ENCODE measurements at places on chromosomes 2 and 18. TPM values are rescaled to one million over a fixed set of nuclear protein-coding genes. Genes with fewer than 3 reads are reported as not detected.

Gene RPL31
- 690 TPM for total RNA-seq

Gene CTAGE1
- not detected for total RNA-seq

Gene MCEE
- 22.2 TPM for total RNA-seq

Gene QPCT
- 10.4 TPM for total RNA-seq

DNA sequence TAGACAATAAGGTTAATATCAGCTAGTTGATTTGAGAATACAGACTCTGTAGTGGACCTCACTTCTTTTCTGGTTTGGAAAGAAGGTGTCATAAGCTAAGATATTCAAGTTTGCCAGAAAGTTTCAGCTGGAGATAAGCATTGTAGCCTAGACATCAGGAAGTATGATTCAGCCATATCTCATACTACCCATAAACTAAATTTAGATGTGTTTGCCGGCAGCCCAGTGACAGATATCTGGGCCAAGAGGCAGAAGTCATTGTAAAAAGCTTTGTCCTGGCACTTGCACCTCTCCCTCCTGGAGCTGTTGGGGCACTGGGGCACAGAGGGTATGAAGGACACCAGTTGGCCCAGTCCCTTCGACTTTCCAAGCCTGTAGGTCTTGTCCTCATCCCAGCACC is 128.0 kb downstream of the EPHA4 start:
- DNase-seq, result no peak

DNA sequence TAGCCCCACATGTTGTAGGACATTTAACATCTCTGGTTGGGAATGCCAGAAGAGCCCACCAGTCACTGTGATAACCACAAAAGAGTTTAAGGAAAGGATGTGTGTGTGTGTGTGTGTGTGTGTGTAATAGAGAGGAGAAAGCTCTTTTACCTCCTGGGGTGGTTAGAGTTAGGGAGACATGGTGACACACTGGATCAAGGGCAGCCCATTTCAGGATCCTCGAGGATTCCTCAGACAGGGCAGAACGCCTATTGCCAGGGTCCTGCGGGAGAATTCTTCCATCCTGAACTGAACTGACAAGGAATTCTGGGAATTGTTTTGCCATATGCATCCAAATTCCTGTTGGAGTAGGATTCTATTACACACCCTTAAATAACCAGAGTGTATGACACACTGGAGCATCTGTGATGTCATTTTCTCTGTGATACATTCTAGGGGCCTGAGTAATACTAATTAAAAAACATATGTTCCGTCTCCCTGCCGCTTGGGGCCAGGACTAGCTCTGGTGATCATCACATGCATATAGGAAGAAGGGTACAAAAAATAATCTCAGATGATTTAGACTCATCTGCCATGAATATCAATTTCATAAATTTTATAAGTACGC is 156.4 kb upstream of the MMADHC start:
- DNase-seq, result no peak

DNA sequence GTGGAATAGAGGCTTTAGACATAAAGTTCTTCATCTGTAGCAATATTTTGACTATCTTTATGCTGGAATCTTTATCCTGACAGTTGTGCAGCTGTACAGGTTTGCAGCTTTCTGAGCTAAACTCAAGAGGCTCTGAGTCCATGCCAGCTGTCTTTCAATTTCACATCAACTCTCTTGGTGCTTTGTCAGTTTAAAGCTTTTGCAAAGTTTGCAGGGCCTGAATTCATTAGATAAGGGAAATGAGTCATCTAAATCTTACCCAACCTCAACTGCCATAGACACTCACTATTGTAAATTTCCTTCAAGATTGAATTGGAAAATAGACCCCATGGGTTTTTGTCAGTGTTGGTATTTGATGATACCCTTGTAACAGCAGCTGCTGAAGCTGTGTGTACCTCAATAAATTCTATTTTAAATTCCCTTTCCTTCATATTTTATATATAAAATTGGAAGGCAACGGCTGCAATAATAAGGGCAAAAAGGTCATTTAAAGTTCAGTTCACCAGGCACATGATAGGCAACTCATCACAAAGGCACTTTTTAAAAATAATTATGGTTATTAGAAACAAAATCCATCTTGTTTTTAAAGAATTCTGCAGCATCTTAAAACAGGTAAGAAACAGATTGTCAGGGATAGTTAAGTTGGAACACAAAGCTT is 169.9 kb upstream of the SLC39A10 start:
- no peak for DNase-seq

Gene SNX17
- total RNA-seq, result 112 TPM

Gene G6PC2
- 0.11 TPM for total RNA-seq

All from spinal cord (tissue), 10 donors.